Fibroblast of skin of abdomen (primary cell): ENCODE measurements at places on chromosomes 12 and 14.

GRCh38 chr14:75141967-75142366 lies 15.1 kb upstream of the NEK9 start:
- peak; percentile 25 for DNase-seq

DNA sequence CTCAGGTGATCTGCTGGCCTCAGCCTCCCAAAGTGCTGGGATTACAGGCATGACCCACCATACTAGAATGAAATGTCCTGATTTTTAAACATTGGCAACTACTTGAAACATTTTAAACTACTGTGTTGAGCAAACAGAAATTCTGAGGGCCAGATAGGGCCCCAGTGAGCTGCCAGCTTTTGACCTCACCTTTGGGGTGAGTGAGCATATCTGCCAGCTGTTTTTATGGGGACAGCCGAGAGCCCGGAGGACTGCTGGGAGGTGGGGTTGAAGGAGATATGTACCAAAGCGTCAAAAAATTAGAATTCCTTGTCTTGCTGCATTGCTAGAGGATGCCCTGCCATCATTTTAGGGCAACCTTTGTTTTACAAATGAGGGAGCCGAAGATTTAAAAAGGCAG lies 2.7 kb downstream of the GSTZ1 start:
- DNase-seq, result no peak

GRCh38 chr12:67915335-67915851 lies 73.9 kb upstream of the IFNG-AS1 start:
- no peak for DNase-seq

DNA sequence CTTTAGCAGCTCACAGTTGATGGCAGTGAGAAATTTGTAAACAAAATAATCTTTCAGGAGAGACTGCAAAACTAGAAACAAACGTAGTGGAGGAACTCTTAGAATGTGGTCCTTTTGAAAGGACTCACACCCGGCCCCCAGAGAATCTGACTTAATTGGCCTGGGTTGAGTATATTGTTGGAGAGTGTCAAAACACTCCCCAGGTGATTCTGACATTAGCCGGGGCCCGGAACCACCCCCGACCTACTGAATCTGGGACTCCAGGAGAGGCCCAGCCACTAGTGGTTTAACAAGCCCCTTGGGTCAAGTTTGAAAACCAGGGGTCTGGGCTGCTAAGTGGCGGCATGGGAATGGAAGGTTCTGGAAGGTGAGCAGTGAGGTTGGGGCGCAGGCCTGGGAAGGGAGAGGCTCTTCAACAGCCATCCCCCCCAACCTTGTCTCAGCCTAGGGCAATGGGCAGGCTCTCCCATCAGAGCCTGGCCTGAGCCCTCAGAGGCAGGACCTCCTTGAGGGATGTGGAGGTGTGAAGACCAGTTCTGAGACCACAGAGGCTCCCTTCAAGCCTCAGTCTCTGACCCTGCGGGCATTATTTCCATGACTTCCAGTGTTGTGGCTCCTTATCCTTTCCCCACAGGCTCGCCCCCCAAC lies 1.1 kb upstream of the ELK3 start:
- DNase-seq, result no peak

DNA sequence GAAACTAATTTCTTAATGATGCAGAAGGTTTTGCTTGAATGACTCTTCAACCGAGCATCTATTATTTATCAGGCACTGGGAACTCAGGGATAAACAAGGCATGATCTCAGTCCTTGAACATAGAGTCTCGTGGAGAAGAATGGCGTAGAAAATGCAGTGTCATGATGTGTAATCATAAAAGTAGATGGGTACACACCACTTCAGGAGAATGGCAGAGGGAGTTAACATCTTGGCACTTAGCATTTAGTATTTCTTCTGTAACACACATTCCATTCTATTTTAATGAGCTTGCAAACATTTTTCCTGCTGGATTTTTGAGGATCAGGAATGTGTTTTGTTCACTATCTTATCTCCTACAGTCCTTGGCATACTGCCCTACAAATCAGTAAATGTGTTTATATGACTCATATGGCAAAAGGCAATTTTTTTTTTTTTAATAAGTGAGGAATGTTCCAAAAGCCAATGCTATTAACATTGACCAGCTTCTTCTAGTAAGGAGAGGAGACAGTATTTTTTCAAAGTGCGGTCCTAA lies 3.8 kb downstream of the TXNRD1 start:
- peak; percentile 96 for DNase-seq

DNA sequence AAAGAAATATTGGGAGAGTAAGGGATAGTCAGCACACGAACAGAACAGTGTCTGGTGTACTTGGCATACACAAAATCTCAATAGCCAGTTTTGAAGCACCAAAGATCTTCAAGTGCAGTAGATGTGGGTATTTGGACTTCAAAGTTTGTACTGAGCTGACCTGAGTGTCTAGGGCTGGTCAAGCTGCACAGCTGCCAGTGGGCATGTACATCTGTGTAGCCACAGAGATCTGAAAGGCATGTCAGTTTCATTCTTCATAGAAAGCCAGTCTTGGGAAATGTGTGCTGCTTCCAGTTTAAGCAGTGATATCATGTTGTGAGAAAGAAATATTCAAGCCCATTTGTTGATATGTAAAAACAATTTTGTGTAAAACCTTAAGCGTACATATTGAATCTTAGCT lies 279.0 kb upstream of the SYT10 start:
- no peak for DNase-seq

DNA sequence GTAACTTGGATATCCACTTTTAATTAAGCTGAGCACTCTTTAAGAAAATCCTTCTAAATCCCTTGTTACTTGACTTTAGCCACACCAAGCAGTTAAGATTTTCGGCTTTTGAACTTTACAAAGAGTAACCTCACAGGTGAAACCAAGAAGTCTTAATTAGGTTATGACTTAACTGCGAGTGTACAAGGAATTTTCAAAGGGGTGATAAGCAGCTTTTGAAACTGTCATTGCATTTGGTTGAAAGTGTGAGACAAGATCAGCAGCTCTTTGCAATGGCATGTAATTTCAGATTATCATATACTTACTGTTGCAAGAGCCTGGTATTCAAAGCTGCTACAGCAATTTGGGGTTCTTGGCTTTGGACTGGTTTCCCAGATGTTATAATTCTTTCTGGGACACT lies 137.5 kb downstream of the TMEM117 start:
- DNase-seq, result no peak

DNA sequence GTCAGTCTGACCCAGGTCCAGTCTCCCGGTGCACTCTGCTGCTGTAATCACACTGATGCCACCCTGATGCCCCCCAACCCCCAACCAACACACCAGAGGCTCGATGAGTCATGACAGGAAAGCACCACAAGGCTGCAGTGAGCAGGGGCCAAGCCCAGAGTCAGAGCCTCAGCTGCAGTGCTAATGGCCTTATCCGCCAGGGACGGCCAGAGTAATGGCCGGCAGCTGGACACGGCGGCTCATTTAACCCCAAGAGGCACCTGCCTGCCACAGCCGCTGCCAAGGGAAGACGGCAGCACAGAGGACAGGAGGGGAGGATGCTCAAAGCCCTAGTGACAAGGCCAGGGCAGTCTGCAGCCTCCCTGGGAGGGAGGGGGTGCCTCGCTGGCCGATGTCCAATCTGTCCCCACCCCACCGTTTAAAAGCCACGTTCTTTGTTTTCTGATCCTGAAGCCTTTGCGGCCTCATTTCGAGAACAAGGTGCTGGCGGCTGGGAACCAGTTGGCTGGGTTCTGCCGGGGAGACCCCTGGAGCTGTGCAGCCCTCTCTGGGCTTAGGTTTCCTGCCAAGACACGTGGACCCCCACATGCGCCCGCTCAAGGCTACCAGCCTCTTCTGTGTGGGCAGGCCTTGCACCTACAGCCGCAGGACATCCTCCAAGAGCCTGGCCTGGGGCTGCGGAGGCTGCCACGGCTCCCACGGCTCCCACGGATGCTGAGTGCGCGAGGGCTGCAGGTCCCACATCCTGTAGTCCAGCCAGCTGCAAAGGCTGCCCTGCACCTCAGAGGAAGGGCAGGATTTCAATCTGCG lies 13.1 kb downstream of the CCDC85C start:
- peak; percentile 31 for DNase-seq

DNA sequence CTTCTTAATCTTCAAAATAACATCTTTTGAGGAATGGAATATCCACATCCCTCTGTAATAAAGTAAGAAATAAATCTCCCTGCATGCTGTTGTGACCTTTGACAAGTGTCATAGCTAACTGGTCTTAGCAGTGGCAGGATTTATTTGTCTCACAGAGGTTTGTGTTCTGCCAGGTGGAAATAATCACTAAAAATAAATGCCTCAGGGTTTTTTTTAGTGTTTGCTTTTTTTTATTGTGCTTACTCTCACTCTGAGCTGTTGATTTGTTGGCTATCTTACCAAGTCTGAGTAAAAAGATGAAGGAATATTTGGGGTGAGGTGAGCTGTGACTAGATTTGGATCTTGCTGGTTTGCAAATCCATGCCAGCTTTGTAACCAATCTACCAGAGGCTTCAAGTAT lies 285.4 kb downstream of the ALG10B start:
- no peak for DNase-seq

- no peak for DNase-seq
Measured at GRCh38 chr12:94648578-94648977, 1.8 kb downstream of the TMCC3 start.
